Stimulated activated CD4-positive, alpha-beta T cell treated with anti-CD3 and anti-CD28 coated beads, Interleukin-4, amount 100 ng/mL, for 24 hours (primary cell): ENCODE measurements at places on chromosomes 1 and 21.

DNA sequence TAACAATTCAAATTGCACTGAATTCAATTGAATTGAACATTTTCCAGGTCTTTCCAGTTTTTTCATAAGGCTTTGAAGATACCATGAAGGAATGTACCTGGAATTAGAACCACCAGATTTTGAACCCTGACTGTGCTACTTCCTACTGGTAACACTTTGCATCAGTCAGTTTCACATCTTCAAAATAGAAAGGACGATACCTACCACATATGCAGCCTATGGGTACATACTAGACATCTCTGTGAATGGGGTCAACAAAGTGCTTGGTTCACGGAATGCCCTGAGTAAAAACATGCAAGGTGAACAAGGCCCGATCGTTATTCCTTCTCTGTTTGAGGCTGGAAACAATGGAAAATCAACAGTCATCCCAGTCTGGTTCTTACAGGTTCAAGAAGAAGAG lies 41.2 kb upstream of the WLS start:
- DNase-seq = no peak

DNA sequence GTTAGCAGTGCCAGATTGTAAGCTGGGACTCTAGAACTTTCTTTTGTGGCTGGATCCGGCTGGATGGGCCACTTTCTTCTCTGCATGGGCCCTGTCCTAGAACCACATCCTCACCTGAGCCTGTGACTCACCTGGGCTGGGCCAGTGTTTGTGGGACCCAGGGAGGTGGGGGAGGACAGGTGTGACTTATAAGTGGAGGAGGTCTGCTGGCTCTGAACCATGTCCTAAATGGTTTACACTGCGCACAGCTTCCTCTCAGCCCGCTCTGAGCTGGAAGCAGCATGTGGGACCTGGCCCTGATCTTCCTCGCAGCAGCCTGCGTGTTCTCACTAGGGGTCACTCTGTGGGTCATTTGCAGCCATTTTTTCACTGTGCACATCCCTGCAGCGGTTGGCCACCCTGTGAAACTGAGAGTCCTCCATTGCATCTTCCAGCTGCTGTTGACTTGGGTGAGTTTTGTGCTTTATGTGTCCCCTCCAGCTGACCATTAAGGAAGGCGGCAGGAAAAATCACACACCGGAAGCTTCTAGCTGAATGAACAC lies at the start of gene AADACL3:
Gene AADACL3, plus strand, starts transcription at position 215 of the 542 bp plus-strand sequence. Its CDS starts 67 bp downstream, at position 282.
- no peak for DNase-seq

DNA sequence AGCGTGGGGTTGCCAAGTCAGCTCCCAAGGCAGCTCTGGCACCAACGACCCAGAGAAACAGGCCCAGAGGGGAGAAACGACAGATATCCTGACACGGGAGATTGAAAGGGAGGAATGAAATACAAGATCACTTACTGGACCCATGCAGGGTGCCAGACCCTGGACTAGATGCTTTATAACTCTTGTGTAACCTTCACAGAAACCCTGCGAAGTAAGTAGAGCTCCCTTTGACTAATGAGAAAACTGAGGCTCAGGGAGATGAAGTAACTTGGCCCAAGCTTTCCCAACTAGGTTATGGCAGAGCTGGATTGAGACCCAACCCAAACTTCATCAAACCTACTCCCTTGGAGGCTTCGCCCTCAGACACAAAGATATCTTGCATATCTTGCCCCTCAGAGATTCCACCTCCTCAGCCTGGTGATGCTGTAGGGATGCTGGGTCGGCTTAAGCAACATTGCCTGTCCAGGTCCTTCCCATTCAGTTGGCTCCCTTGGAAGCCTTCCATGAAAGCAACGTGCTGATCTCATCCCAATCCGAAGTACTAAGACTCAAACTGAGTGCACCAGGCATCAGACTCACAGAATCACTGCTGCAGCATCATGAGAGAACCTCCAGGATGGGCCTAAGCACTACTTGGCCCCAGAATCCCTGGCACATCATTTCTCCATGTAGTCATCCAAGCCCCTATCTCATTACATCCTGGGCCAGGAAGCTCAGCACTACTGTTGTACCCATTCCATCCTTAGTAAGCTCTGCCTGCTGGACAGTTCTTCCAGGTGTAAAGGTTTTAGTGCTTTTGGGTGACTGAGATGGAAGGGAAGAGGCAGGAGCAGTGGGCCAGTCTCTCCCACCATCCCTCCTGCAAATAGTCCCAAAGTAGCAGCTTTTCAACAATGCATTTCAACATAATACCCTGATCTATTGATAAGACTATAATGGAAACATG lies 1.1 kb upstream of the IGSF9 start:
- no peak for DNase-seq

GRCh38 chr1:183040547-183040971 lies 17.3 kb downstream of the LAMC1 start:
- no peak for DNase-seq

- no peak for DNase-seq
Measured at GRCh38 chr1:160058087-160058486, 11.9 kb downstream of the KCNJ10 start.
